Common myeloid progenitor, CD34-positive (primary cell): ENCODE measurements at places on chromosomes 2 and 18.
A peak's percentile ranks its signal among the peaks of the same experiment; 100 is the strongest.

GRCh38 chr2:2010251-2010650 is 265.9 kb upstream of the PXDN start:
- no peaks in the 10 kb centered on the region for H3K27me3 ChIP-seq
- H3K4me3 ChIP-seq = no peak overlapping the region
- DNase-seq = no peak
- H3K4me1 ChIP-seq = no peaks in the 10 kb centered on the region
- H3K27ac ChIP-seq = no peak overlapping the region

DNA sequence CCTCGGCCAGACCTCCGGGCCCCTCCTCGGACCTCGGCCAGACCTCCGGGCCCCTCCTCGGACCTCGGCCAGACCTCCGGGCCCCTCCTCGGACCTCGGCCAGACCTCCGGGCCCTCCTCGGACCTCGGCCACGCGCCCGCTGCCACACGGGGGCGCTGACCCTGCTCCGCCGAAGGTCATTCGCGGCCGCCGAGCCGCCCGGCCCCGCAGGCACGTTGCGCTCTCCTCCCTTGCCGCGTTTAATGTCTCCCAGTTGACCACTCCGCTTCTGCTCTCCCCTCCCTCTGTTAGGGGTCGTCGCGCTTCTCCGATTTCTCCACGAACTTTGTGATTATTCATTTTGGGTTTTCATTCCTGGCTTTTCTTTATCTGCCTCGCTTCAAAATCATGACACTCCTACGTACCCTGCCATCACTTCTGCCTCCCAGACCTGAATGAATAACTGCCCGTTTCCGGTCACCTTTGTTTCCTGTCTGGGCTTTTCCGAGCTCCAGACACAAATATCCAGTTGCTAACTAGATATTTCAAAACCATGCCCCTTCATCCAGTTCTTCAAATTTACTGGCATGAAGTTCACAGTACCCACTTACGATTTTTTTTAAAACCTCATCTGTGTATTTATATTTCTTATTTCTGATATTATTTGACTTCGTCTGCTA is 14.8 kb upstream of the COLEC12 start:
- no peak overlapping the region for H3K27ac ChIP-seq
- H3K36me3 ChIP-seq = no peaks in the 10 kb centered on the region
- H3K4me1 ChIP-seq = peaks cover 17% of the 10 kb centered on the region
- no peak overlapping the region for H3K4me3 ChIP-seq

DNA sequence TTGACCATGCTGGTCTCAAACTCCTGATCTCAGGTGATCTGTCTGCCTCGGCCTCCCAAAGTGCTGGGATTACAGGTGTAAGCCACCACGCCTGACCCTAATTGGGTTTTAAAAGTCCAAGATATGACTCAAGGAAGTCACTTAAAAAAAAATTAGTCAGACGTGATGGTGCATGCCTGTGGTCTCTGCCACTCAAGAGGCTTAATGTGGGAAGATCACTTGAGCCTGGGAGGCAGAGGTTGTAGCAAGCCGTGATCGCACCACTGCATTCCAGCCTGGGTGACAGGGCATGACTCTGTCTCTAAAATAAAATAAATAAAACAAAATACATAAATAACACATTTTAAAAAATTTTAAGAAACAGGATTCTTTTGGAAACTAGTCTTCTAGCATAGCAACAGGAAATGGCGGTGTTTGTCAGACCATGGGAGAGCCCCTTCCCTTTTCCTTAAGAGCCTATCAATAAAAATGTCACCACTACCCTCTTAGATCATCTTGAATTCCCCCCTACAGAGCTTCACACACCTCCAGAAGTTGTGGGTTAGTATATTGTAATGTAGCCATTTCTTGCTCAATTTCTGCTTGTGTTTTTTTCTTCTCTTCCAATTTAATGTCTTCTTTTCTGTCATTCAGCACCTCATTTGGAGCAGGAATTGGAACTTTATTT is 20.1 kb downstream of the SFT2D3 start:
- DNase-seq = no peak
- peaks cover 32% of the 10 kb centered on the region for H3K36me3 ChIP-seq
- H3K27me3 ChIP-seq = no peaks in the 10 kb centered on the region
- no peak overlapping the region for H3K4me3 ChIP-seq
- no peaks in the 10 kb centered on the region for H3K4me1 ChIP-seq
- H3K27ac ChIP-seq = no peak overlapping the region

- H3K4me3 ChIP-seq = no peak overlapping the region
- peak; percentile 36 for DNase-seq
- no peak overlapping the region for H3K27ac ChIP-seq
- peaks cover 52% of the 10 kb centered on the region for H3K4me1 ChIP-seq
- no peaks in the 10 kb centered on the region for H3K27me3 ChIP-seq
- H3K36me3 ChIP-seq = peaks cover 3% of the 10 kb centered on the region
These were observed 55.0 kb upstream of the MCFD2 start for GRCh38 chr2:46970334-46971288.

- H3K4me1 ChIP-seq = no peaks in the 10 kb centered on the region
- no peak overlapping the region for H3K27ac ChIP-seq
- no peaks in the 10 kb centered on the region for H3K27me3 ChIP-seq
These were observed 7.2 kb upstream of the TSN start for GRCh38 chr2:121748202-121748601.

- no peaks in the 10 kb centered on the region for H3K36me3 ChIP-seq
- H3K4me1 ChIP-seq = no peaks in the 10 kb centered on the region
- H3K27me3 ChIP-seq = no peaks in the 10 kb centered on the region
- H3K4me3 ChIP-seq = no peak overlapping the region
- DNase-seq = no peak
- H3K27ac ChIP-seq = no peak overlapping the region
These were observed 73.1 kb upstream of the RPRM start for GRCh38 chr2:153551698-153552097.

- H3K27me3 ChIP-seq = no peaks in the 10 kb centered on the region
These were observed 470.0 kb downstream of the PIK3C3 start for GRCh38 chr18:42425025-42425424.

DNA sequence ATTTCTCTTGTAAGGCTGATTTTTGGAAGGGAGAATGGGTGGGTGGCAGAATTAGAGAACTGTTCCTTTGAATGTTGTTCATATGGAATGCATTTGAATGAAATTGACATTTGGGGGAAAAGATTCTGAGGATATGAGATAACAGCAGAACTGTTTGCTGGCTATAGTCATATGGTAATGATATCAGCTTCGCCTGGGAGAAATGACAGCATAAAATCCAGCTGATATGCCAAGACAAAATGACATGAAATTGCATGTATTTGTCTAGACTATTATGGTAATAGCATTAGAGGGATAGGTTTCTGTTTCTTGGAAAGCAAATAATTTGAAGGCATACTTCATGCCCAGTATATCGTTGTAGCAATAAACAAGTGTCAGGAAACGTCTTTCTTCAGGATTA is 150.8 kb upstream of the SPATS2L start:
- DNase-seq = no peak
- no peak overlapping the region for H3K27ac ChIP-seq
- H3K27me3 ChIP-seq = no peaks in the 10 kb centered on the region
- no peaks in the 10 kb centered on the region for H3K4me1 ChIP-seq
- H3K36me3 ChIP-seq = no peaks in the 10 kb centered on the region

GRCh38 chr18:3784949-3785348 is 335.0 kb downstream of the TGIF1 start:
- no peak for DNase-seq
- no peak overlapping the region for H3K27ac ChIP-seq
- H3K27me3 ChIP-seq = no peaks in the 10 kb centered on the region
- no peaks in the 10 kb centered on the region for H3K36me3 ChIP-seq
- H3K4me1 ChIP-seq = no peaks in the 10 kb centered on the region

DNA sequence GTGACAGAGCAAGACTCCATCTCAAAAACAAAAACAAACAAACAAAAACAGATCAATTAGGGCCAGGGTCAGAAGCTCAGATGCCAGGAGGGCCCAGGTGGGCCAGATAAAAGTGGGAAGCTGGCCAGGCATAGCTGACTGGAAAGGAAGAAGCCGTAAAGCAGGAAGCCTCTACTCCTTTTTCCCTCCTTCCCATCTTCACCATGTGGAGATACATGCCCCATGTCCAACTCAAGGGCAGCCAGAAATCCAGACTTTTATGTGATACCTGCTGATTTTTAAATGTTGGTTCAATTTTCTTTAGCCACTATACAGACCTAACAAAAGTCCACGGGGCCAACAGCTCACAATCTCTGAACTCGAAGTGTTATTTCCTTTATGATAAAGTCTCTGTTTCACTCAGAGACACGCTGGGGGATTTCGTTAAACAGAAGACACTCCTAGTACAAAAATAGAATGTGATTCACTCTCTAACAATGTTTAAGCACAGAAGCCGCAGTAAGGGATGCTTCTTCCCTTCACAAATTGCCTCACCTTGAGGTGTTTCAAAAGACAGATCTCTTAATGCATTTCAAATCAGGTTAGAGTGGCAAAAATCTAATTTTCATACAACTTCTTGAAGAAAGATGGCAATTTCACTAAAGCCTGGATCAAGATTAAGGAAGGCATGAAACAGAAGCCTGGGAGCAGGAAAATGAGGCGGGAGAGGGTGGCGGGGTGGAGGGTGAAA is 14.0 kb downstream of the TMEM247 start:
- no peak overlapping the region for H3K27ac ChIP-seq
- H3K4me3 ChIP-seq = no peak overlapping the region
- peaks cover 23% of the 10 kb centered on the region for H3K4me1 ChIP-seq
- H3K36me3 ChIP-seq = no peaks in the 10 kb centered on the region
- H3K27me3 ChIP-seq = no peaks in the 10 kb centered on the region
- no peak for DNase-seq

DNA sequence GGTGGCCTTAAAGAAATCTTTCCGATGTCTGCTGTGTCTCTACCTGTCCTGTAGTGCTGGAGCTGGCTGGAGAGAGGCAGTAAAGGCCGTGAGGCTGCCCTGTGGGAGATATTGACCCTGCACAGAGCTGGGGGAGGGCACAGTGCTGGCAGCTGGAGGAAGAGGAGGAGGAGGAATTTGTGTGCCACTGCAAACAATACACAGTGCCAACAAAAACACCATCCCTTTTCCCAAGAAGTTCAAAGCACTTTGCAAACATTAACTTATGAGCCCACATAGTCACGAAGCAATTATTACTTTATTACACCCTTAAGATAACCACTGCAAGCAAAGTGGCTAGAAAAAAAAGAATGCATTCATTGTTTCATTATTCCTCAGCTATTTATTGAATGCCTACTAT is 45.0 kb upstream of the CYTIP start:
- H3K4me1 ChIP-seq = no peaks in the 10 kb centered on the region
- H3K36me3 ChIP-seq = no peaks in the 10 kb centered on the region
- no peaks in the 10 kb centered on the region for H3K27me3 ChIP-seq
- no peak overlapping the region for H3K27ac ChIP-seq
- no peak overlapping the region for H3K4me3 ChIP-seq
- no peak for DNase-seq

DNA sequence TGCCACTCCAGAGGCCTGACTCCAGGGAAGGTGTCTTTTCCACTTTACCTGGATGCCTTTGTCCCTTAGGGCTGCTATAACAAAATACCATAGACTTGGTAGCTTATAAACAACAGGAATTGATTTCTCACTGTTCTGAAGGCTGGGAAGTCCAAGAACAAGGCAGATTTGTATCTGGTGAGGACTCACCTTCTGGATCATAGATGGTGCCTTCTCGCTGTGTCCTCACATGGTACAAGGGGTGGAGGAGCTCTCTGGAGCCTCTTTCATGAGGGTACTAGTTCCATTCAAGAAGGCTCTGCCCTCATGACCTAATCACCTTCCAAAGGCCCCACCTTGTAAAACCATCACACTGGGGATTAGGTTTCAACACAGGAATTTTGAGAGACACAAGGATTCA is 52.1 kb downstream of the SLC4A3 start:
- no peak overlapping the region for H3K27ac ChIP-seq
- no peak for DNase-seq
- no peak overlapping the region for H3K4me3 ChIP-seq
- H3K36me3 ChIP-seq = no peaks in the 10 kb centered on the region

DNA sequence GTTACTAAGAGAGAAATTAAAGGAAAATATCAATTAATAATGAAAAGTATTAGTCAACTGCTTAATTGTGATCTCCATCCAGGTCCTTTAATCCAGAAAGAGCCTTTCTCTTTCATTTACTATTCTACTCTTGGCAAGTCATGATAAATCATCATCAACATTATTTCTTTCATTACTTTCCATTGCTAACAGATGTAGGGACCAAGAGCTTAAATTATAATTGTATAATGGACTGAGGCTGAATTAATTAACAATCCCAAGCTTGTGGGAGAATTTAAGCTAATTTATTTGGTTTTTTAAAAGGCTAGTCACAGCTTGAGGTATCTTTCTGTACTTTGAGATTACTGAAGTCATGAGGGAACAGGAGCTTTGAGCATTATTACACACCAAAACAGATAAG is 223.9 kb downstream of the ERBB4 start:
- H3K27me3 ChIP-seq = no peaks in the 10 kb centered on the region
- H3K36me3 ChIP-seq = no peaks in the 10 kb centered on the region
- no peak overlapping the region for H3K4me3 ChIP-seq
- no peak overlapping the region for H3K27ac ChIP-seq

- H3K27ac ChIP-seq = no peak overlapping the region
- no peaks in the 10 kb centered on the region for H3K36me3 ChIP-seq
- peaks cover 28% of the 10 kb centered on the region for H3K27me3 ChIP-seq
These were observed 113.1 kb upstream of the GPC1 start for GRCh38 chr2:240322231-240322955.

DNA sequence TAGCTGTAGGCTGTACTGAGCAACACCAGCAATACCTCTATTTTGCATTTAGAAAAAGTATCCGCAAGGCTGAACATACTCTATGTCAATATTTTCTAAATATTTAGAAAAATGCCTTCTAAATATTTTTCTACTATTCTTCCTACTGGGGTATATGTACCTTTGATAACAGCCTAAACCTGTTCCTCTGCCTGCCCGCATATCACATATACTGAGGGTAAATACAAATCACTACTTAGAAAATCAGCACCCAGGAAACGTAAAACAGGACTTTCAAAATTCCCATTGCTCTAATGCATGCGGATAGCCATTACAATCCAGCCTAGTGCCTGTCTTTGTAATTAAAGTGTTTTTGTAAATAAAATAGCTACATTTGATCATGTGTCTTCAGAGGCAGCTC is 56.1 kb downstream of the NCKAP5 start:
- no peaks in the 10 kb centered on the region for H3K36me3 ChIP-seq
- DNase-seq = no peak
- H3K27me3 ChIP-seq = no peaks in the 10 kb centered on the region
- H3K4me3 ChIP-seq = no peak overlapping the region
- H3K27ac ChIP-seq = no peak overlapping the region

GRCh38 chr18:61749031-61749430 is 143.8 kb downstream of the RNF152 start:
- no peaks in the 10 kb centered on the region for H3K27me3 ChIP-seq
- H3K4me1 ChIP-seq = no peaks in the 10 kb centered on the region
- H3K27ac ChIP-seq = no peak overlapping the region
- H3K36me3 ChIP-seq = no peaks in the 10 kb centered on the region
- DNase-seq = no peak

DNA sequence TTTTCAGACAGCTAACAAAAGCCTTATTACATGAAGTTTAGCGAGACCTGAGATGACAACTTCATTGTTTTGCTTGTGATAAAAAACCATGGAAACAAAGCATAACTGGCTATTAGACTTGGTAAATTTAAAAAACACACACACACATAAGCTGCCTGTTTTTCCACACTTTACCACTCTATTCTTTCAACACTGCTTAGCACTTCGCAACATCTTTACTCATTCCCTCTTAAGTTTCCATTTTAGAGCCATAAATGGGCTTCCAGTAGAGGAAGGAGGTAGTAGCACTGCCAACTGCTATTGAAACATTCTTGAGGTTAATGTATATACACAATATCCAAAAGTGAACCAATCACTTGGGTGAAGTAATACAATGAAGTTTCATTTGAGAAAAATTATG is 54.1 kb downstream of the BAZ2B start:
- H3K36me3 ChIP-seq = peaks cover 4% of the 10 kb centered on the region
- H3K4me3 ChIP-seq = no peak overlapping the region
- no peaks in the 10 kb centered on the region for H3K27me3 ChIP-seq

- H3K27me3 ChIP-seq = no peaks in the 10 kb centered on the region
- no peak overlapping the region for H3K27ac ChIP-seq
- DNase-seq = no peak
- H3K4me1 ChIP-seq = no peaks in the 10 kb centered on the region
These were observed 92.3 kb downstream of the TTC27 start for GRCh38 chr2:32719933-32720716.
